ENCODE measurements at places on chromosomes 7 and 10.

DNA sequence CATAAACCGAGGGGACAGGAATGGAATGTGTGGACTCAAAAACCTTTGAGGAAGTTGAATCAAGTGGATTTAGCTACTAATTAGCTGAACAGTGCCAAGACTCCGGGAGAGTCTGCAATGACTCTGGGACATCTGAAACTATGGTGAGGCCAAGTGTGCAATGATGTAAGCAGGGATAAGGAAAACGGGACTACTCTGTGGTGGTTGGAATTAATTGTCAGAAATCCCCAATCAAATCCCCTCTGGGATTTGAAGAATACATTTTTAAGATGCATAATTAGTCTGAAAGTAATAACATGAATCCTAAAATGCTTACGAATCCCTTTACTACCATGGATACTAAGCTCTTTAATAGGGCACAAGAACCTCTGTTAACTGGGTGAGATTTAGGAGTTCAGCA lies 602.8 kb downstream of the NRG3 start:
- DNase-seq: no peak

GRCh38 chr10:104732222-104732621 lies 91.1 kb downstream of the SORCS3 start:
- no peak for DNase-seq

DNA sequence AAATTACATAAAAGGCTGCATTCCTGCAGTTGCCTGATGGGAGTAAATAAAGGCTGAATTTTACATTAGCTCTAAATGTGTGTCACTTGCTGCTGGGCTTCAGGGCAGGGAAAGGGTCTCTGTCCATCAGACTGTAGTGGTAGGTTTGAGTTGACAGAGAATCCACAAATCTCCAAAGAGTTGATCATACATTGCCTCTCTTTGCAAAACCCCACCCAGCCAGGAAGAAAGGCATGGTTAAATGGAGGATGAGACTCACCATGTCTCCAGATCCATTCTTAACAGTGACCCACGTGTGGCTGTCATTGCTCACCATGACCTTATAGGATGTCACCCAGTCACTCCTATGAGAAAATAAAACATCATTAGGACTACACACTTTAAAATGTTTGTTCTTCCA lies 92.8 kb downstream of the CPXM2 start:
- no peak for DNase-seq

- DNase-seq: peak; percentile 96
These were observed at the start of gene MBLAC1 for GRCh38 chr7:100126931-100127865. Gene MBLAC1, plus strand, starts transcription at chr7:100126967. Its CDS starts 429 bp downstream, at chr7:100127396.

DNA sequence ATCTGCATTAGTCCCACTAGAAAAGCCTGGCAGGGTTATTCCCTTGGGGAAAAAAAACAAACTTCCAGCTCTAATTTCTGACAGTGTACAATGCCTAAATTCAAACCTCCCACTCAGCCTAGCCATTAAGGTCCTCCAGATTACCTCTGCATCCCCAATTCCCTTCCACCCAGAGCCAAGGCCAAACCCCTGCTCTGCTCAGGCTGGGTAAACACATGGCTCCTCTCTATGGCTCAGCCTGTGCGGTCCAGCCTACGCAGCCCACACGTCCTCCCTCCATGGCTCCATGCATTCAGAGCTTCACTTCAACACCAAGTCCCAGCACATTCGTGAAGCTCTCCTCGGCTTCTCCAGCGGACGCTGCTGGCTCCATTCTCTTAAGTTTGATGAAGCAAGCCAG lies 5.2 kb downstream of the DLG5 start:
- no peak for DNase-seq

GRCh38 chr7:40008223-40008815 lies 58.3 kb downstream of the CDK13 start:
- DNase-seq: no peak

- DNase-seq: no peak
These were observed 181.6 kb downstream of the MLLT10 start for GRCh38 chr10:21715531-21716195.

- DNase-seq: no peak
These were observed 55.2 kb downstream of the NRP1 start for GRCh38 chr10:33279276-33279675.

DNA sequence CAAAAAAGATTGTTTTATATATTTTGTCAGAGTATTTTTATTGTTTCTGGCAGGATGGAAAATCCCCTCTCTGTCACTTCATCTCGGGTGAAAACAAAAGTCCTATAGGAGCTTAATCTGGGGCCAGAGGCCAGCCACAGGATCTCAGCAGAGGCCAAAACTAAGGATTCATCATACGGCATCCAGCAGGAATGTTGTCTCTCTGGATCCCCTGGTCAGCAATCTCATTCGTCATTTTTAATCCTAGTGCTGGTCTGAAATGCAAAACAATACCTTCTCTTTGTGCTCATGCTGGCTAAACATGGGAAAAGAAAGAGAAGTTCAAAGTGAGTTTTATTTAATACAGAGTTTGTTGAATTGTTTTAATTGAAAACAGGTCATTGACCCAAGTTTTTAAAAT lies 482.5 kb upstream of the AUTS2 start:
- no peak for DNase-seq

DNA sequence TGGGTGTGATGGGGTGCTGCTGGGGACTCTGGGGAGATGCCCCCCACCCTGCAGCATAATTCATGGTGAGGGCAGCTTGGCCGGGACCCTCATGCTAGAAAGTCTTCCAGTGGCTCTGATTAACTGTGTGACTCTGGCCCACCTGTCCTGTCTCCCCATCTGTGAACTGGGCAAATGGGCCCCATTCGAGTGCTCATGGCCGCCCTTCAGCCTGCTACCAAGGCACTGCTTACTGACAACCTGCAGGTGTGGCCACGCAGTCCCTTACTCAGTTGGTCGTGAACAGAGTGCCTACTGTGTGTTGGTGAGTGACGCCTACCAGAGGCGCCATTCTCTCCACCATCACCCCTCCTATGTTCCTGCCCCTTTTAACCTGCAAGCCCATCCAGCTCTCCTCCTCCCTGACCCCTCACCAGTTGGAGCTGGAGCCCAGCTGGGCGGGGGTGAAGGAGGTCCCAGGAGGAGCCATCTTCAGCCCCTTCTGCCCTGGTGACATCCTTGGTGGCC lies 109.4 kb downstream of the ZMIZ1 start:
- no peak for DNase-seq

GRCh38 chr10:82497439-82497838 lies 622.4 kb downstream of the NRG3 start:
- no peak for DNase-seq

DNA sequence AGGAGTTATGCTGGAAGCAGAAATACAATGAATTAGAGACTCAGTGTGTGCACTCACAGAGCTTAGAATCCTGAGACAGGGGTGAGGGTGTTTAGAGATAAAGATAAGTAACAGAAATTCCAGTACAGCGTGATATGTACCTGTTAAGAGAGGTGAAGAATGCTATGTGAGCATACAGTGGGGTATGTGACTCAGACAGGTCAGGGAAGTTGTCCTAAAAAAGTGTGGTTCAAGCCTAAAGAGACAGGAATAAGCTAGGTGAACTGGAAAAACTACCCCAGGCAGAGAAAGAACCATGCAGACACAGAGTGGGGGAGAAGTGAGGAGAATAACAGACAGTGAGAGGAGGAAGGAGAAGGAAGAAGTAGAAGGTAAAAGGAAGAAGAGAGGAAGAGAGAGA lies 8.6 kb downstream of the SMIM30 start:
- no peak for DNase-seq

GRCh38 chr7:41187322-41187721 lies 515.6 kb downstream of the INHBA start:
- DNase-seq: no peak

- DNase-seq: no peak
These were observed 617.2 kb downstream of the AUTS2 start for GRCh38 chr7:70215491-70215890.

DNA sequence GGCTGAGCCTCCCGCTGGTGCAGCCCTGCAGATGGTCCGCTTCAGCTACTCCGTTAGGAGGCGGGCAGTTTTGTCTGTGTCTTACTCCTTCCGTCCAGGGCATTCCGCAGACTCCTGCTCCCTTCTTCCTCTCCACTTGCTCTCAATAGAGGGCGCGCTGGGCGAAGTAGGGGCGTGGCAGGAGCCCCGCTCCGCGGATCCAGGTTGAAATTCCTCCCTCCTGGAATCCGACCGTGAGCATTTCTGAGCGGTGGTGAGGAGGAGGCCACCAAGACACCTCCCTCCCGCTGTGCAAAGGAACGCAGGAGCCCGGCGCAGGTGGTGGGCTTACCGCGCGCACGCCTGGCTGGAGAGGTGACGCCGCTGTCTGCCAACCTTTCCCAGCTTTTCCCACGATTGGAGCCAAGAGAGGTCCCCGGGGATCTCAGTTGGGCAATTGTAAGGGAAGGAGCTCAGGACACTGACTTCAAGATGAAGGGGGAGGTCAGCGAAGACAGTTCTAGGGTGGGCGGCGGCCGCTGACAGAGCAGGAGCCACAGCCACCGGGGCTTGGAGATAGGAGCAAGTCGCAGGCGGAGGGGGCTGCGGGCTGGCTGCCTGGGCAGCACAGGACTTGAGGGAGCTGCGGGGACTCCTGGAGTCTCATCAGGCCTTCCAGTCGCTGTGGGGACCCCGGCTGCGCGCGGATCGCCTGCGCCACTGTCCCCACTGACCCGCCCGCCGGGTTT lies 1011.3 kb downstream of the XPNPEP1 start:
- DNase-seq: peak; percentile 86

GRCh38 chr10:24307696-24308485 lies 99.0 kb downstream of the KIAA1217 start:
- no peak for DNase-seq

DNA sequence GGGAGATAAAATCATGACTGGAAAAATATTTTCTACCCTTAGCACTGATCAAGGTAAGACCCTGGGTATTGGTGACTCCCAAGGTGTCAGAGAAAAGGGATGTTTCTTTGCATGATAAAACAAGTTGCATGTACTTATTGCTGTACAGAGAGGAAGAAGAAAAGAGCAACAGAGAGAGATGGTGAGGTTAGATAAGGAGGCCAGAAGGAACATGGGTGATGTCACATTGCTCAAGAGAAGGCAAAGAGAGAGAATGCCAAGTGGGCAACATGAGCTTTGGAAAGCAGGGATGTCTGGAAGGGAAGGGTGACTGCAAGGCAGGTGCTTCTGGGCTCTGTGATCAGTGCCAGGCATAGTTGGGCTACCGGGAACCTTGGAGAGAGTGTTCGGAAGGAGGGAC lies 65.1 kb upstream of the ADARB2 start:
- no peak for DNase-seq

GRCh38 chr7:50214771-50215170 lies 89.7 kb upstream of the IKZF1 start:
- no peak for DNase-seq

- peak; percentile 55 for DNase-seq
These were observed 128.5 kb downstream of the TNS3 start for GRCh38 chr7:47453093-47454061.

DNA sequence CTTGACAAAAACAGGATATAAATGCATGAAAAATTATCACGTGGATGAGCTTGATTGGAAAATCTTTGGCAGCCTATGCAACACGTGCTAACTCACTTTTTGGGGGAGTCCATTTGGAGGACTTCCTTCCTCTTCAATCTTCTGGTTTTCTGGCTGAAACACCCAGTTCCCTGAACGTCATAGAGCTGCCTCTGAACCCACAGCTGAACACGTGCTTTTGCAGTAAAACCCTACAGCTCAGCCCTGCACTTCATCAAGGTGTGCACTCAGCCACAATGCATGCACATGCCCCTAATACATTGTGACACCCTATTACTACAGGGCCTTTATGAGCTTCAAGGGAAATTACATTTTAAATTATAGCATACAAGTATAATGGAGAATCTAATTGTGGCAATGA lies 808.7 kb upstream of the AUTS2 start:
- DNase-seq: no peak

GRCh38 chr10:72309290-72310240 lies 35.8 kb downstream of the DDIT4 start:
- peak; percentile 73 for DNase-seq

DNA sequence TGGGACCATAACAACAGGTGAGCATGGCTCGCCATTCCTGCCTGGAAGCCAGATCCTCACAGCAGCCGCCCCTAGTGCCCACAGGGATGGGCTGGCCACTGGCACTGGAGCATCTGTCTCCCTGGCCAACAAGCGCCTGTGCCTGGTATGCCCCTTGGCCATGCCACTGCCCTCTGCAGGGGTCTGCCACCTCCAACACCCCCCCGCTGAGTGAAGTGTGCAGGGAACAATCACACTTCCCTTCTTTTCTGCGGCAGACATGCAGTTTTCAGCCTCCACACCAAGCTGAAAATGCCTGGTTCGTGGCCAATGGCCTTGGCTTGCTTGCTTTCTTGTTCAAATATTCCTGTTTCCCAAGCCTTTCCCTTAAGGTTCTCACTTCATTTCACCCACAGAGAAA lies 50.7 kb downstream of the HSPA12A start:
- DNase-seq: no peak

GRCh38 chr7:119665796-119666195 lies 607.2 kb upstream of the KCND2 start:
- no peak for DNase-seq

- DNase-seq: no peak
These were observed 67.7 kb downstream of the BRAF start for GRCh38 chr7:140857048-140857447.

- DNase-seq: no peak
These were observed 45.4 kb downstream of the HSPA12A start for GRCh38 chr10:116696919-116697318.

DNA sequence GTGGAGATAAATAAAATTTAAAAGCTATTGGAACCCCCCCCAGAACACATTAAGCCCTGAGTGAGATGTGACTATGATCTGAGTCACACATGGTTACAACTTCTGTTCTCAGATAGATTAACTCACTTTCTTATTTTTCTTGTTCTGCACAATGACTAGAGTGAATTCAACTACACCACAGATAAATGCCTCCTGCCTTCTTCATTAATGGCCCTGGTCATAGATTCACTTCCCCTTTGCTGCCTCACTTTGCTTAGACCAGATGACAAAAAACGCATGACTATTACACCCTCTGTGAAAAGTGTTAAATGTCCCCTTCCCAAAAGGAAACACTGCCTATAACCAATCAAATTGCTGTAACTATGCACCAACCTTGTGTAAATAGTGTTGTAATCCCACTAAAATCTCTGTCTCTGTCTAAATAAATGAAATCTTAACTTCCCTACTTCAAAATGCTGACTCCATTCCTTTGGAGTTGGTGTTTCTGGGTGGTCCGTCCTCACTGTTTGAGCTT lies 49.4 kb downstream of the AKR1D1 start:
- DNase-seq: no peak

- DNase-seq: no peak
These were observed 80.7 kb downstream of the SLC37A3 start for GRCh38 chr7:140317597-140317996.

GRCh38 chr7:155808549-155809331 lies 3.5 kb downstream of the SHH start:
- DNase-seq: peak; percentile 73

DNA sequence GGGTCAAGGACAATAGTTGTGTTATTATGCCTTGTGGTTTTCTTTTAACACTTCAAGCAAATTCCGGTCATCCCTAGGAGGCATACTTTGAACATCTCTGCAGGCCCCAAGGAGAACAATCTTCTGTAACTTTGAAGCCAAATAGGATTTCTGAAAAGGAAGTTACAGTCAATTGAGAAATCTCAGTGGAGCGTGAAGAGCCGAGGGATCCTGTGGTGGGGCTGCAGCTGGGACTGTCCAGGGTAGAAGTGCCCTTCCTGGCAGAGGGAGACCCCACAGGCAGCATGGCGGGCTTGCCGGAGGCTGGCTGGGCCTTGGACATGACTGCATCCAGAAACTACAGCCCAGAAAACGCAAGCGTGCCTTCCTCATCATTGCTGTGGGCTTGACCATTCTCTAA lies 179.7 kb downstream of the PTPN20 start:
- DNase-seq: no peak

Data from hepatocyte (in vitro differentiated cells).